ENCODE measurements at places on chromosomes 1 and 21.

- DNase-seq: peak; percentile 65
These were observed 371 bp downstream of the SZRD1 start for GRCh38 chr1:16367258-16367967.

GRCh38 chr1:28172713-28173150, 3.8 kb downstream of the PTAFR start:
- DNase-seq: no peak

DNA sequence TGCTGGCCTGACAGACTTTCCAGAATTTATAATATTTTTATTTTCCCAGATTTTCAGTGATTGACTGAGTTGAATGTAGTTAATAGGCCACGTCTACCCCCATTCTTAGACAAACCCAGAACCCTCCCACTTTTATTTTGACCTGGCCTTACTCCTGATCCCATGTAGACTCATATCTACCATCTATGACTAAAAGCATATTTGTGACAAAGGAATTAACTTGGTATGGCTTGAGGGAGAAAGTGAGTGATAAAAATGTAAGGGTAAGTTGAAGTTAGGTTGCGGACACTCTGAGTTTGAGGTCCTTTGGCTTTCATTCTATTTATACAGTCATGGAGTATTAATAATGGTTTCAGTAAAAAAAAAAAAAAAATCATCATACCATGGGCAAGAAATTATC, 168.4 kb downstream of the KCNK2 start:
- DNase-seq: no peak

DNA sequence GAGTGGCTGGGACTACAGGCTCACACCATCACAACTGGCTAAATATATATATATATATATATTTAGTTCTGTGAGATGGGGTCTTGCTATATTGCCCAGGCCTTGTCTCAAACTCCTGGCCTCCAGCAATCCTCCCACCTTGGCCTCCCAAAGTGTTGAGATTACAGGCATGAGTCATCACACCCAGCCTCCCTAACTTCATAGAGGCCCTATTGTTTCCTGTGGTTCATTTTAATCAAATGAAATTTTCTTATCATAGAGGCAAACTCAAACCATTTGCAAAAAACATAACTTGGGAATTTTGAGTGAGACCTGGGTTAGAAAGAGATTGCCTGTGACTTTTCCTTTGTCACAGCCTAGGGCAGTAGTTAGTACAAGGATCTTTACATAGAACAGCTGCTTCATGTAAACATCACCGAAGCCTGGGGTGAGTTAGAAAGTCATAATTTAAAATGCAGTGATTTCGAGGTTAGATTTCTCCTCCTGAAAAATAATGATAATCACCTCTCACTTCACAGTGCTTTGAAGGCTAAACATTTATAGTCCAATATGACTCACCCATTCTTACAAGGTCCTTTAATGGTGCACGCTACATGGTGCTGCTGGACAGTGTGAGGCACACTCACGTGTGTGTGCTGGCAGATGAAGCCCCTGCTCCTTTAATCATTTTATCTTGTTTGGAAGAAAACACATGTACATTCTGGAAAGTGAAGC, 188.9 kb downstream of the RHOU start:
- DNase-seq: no peak

- no peak for DNase-seq
These were observed 98.1 kb downstream of the KCTD3 start for GRCh38 chr1:215665215-215665614.

- DNase-seq: no peak
These were observed 247.4 kb downstream of the RHOU start for GRCh38 chr1:228982637-228983036.

DNA sequence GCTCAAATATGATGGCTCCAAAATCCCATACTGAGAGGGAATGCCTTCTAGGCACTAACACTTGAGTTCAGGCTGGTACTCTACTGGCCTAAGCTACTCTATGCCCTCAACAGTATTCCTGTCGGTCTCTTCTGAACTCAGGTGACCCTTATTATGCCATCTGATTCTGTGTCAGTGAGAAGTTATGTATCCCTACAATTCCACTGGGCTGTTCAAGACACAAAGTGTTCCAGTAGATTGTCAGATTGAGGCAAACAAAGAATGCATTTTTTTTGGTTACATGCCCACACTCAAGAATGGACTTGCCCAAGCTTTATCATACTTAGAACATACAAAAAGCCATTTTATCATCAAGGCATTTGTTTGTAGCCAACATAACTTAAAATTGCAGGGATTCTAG, 553.8 kb upstream of the PRMT6 start:
- no peak for DNase-seq

DNA sequence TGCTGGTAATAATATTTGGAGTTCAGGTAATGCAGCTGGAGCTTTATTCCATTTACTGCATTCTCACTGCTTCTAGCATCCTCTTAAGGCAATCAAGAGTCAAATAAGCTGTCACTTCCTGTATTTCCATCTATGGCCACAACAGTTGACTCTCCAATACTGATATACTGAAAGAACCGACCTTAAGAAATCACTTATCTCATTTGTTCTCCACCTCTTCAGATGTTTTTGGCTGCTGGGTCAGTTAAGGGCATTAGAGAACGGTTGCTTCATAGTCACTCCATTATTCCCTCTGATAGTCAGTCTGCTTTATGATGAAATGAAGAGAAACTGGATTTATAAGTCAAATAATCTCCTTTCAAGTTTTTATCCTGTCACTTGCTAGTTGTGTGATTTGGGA, 14.2 kb upstream of the RGS4 start:
- DNase-seq: no peak

DNA sequence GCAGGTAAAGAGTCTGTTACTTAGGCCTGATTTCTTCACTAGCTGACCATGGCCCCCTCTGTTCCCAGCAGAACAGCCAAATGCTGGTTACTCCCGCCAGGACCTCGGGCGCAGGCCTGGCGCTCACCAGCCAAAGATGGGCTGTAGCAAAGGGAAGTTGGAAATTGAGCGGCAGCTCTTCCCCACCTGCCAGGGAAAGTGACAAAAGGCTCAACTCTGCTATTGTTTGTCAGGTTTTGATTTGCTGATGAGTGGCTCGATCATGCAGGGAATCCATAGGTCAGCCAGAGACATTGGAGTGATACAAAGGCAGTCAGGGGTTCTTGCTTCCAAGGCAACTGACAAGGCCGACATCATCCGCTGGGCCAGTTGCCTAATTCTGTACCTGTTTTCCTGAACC, 120.1 kb downstream of the ASTN1 start:
- no peak for DNase-seq

DNA sequence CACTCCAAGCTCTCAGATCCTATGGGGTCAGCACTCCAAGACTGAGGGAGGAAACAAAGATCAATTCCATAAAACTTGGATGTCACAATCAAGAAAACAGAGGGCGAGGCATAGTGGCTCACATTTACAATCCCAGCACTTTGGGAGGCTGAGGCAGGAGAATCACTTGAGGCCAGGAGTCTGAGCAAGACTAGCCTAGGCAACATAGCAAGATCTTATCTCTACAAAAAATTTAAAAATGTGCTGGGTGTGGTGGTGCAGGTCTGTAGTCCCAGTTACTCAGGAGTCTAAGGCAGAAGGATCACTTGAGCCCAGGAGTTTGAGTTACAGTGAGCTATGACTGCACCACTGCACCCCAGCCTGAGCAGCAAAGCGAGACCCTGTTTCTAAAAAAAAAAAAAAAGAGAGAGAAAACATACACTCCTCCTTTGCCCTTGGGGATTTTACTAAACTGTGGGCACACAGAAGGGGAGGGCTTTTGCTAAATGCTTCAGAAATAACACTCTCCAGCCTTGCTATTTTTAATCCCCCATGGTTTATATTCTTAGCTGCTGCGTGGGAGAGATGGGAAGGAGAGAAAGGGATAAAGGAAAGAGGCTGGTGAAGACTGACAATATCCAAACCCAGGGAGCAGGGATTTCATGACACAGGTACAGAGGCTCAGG, 18.1 kb downstream of the ARHGEF2 start:
- no peak for DNase-seq

DNA sequence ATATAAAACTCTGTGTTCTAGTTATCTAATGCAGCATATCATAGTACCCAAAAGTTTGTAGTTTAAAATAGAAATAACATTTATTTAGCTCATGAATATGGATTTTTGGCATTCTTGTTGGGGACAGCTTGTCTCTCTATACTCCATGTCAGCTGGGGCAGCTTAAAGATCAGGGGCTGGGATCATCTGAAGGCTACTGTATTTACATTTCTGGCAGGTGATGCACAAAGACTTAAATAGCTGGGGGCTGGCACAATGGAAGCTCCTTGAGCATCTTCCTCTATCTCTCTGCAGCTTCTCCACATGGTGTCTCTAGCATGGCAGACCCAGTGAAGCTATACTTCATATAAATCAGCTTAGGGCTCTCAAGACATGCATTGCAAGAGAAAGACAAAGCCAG, 55.6 kb upstream of the DAB1 start:
- DNase-seq: no peak

- no peak for DNase-seq
These were observed 8.2 kb upstream of the SAMD11 start for GRCh38 chr1:915295-916172.

GRCh38 chr1:236864996-236865817, 70.1 kb downstream of the MTR start:
- DNase-seq: no peak

GRCh38 chr1:1024771-1025699, 5.1 kb downstream of the AGRN start:
- no peak for DNase-seq

- DNase-seq: no peak
These were observed 162.6 kb downstream of the PIK3R3 start for GRCh38 chr1:45969866-45970265.

DNA sequence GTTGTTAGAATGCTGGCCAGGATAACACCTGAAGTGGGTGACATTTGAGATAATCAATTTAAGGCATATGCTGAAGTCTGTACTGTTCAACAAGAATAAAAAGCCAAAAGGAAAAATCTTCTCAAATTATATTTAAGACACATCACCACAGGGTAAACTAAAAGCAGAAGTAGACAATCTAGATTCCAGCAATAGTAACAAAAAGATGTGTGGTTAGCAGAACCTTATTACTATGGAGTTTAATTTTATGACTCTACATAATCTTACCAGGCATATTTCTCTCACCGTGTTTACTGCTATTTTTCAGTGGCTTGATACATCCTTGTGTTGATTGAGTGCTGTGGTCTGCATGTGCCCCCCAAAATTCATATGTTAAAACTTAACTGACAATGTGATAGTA, 300.4 kb upstream of the ZP4 start:
- DNase-seq: no peak

DNA sequence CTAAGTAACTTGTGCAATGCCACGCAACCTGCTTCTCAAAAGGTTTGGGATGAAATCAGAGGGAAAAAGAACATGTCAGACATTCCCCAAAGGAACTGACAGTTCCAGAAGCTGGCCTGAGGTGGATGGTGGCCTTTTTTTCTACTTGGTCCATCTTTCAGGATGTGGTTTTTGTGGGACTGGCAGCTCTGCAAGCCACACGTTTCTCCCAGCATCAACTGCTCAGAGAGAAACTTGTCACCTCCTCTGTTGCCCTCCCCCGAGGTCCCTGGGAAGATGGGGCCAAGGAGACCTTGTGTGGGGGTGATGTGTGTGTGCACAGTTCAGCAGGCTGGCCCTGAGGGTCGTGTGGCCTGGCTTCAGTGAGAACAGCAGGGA, 2.5 kb upstream of the DHRS3 start:
- DNase-seq: no peak

GRCh38 chr1:159981351-159982055, 27.5 kb upstream of the SLAMF9 start:
- no peak for DNase-seq

GRCh38 chr1:87404296-87404695, 75.6 kb downstream of the LMO4 start:
- DNase-seq: no peak

- no peak for DNase-seq
These were observed 9.9 kb upstream of the CTBS start for GRCh38 chr1:84584126-84584525.

GRCh38 chr1:230265200-230266115, 160.7 kb downstream of the PGBD5 start:
- no peak for DNase-seq

GRCh38 chr21:25953659-25954058, 216.9 kb downstream of the APP start:
- DNase-seq: no peak

GRCh38 chr1:151728151-151729054, 7.1 kb downstream of the RIIAD1 start:
- no peak for DNase-seq

DNA sequence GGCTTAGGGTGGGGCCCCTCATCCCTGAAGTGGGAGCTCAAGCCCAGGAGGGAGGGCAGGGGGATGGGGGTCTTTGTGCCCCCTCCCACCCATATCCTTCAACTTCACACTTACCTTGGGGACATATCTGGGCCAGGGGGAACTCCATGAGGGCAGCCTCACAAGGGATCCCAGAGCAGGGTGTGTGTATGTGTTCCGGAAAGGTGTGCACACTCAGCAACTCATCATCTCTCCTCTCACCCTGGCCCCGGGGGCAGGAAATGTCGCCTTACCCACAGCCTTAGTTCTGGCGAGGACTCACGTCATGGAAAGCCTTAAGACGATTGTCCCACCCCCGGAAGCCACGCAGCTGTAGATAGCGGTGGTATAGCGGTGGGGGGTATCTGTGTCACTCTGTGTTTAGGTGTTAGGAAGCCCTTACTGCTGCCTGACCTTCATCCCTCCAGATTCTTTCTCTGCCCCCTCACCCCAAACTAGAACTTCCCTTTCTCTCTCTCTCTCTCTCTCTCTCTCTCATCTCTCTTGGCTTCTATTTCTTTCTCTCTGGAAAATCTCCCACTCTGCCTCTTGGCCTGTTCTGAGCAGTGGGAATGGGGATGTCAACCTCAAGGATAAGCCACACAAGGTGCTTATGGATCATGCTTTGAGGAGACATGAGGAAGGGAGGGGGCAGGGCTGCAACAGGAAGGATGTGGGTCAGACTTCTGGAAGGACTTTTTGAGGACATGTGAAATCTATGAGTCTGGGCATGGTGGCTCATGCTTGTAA, at the start of gene SH2D2A:
Gene SH2D2A, minus strand, starts transcription at position 288 of the 768 bp plus-strand sequence. Its CDS starts 140 bp downstream, at position 148.
- DNase-seq: peak; percentile 81

GRCh38 chr1:86858524-86859261, 55.2 kb downstream of the SELENOF start:
- DNase-seq: no peak

DNA sequence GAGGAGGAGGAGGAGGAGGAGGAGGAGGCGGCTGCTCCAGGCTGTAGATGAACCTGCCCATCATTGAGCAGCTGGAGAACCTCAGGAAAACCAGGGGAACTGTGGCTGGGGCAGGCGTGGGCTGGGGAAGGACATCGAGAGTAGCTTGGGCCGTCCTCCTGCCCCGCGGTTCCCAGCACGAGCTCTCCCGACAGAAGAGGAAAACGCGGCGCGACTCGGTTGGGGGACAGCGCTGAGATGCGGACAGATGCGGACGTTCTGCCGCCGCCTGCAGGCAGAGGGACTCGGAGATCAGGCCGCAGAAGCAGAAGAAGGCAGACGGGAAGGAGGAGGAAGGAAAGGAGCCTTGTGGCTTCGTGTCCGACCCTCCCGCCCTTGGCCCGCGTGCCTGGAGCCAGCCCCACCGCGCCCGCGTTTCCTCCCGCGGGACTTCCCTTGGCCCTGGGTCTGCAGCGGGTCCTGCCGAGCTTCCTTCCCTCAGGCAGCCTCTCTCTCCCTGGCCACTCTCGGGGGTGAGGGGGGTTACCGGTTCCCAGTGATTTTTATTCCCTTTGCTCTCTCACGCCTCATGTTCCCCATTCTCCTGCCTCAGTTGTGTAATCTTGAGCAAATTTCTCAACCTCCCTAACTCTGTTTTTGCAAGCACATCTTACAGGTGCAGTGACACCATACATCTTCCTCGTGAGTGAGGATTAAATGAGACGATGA, 1.7 kb upstream of the TNFRSF9 start:
- DNase-seq: no peak

GRCh38 chr1:212774584-212774983, 17.0 kb downstream of the NSL1 start:
- DNase-seq: no peak
